ENCODE measurements at places on chromosomes 7 and 10.

GRCh38 chr10:77417806-77418640 lies 219.6 kb downstream of the KCNMA1 start:
- no peak for DNase-seq

GRCh38 chr7:142950235-142950634 lies 11.0 kb downstream of the LLCFC1 start:
- no peak for DNase-seq

GRCh38 chr10:116891208-116891607 lies 41.9 kb downstream of the ENO4 start:
- peak; percentile 40 for DNase-seq

DNA sequence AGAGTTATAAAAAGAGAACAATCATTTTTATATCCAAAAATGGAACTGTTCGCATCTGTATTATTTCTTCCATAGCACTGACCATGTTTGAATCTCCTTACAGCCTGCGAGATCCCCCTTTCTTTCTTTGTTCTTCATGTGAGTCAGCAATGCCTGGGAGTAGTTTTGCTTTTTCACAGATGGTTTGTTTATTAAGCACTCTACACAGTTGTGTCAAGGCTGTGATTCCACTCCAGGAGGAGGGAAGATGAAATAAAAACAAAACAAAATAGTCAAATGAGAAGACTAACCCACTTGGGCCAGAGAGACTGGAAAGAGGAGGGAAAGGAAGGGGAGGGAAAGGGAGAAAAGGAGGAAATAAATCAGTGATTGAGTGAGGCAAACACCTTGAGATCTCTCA lies 7.8 kb downstream of the LIPF start:
- no peak for DNase-seq

DNA sequence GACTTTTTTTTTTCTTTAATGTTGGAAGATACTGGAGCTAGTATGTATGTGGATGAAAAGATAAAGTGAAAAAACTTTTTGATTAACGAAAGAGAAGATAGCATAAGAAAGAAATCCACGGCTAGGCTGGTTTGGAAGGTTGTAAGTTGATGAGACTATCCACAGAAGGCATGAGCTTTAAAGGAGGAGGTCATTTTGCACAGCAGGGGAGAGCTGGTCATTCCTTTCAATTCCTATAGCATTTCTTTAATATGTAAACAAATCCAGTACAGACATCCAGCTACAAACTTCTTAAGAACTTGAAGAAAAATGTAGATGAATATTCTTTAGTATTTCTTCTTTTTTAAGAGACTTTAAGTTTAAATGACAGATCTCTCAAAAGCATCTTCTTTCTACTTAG lies 281.3 kb downstream of the CACNA2D1 start:
- DNase-seq: no peak

DNA sequence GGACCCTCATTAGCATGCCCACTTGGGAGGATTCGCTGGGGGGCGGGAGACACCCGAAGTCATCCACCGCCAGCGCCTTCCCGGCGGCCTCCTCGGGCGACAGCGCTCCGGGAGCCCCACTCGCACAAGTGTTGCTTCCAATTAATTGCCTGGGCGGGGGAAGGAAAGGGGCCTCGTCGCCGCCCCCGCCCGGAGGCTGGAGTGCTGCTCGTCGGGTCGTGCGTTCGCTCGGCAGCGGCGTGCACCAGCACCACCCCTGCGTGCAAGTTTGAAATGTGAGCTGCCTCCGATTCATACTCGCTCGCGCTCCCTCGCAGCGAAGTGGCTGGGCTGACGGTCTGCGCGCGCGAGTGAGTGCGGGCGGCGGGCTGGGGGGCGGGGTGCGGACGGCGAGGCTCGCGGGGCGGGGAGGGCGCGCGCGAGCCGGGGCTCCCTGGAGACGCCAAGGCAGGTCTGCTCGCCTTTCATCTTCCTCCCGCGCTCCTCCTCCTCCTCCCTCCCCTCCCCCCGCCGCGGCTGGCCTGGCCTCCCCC lies 104.6 kb upstream of the PPIF start:
- DNase-seq: no peak

- DNase-seq: no peak
Observed at GRCh38 chr10:44947371-44948152, 12.0 kb upstream of the RASSF4 start.

DNA sequence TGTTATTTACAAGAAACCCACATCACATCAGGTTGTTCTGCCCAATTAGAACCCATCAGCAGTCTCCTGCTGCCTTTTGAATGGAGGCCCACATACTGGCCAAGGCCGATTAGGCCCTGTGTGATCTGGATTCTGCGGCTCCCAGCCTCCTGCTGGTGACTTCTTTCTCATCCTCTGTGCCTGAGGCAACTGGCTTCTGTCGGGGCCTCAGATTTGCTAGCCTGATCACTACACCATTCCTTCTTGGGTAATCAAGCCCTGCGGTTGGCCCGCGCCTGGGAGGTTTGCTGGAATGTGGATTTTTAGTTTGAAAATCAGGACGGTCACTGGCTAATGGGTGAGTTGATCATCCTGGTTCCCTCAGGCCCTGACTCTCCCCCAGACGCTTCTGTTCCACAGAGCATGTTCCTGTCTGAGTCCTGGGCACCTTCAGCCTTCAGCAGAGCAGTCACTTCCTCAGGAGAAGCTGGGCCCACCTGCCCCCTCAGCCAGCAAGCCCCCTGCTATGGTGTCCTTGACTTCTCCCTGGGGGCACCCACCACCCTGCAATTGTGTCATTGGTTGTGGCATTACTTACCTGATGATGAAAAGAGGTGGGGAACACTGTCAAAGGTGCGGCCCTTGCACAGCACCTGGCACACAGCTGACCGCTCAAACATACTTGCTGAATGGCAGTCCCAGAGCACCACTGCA lies 207.6 kb downstream of the PHTF2 start:
- DNase-seq: no peak

DNA sequence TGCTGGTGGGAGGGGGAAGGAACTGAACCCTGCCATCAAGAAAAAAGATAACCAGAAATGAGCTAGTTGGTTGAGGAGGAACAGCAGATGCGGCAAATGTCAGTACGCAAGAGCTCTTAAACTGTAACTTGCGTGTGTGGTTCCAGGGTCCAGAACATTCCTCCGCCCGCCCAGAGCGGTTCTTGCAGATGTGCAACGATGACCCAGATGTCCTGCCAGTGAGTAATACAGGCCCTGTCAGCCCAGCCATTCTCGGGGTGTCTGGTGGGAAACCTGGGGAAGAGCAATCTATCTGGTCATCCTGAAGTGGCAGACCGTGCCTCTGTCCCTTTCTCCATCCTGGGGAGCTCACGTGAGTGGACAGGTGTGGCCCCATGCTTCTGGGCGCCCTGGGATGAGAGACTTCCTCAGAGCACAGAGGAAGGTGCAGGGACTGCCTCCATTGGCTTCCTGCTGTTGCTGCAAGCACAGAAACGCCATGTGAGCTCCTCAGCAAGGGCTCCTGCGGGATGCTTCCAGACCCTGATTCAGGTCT lies 50.5 kb upstream of the ZMIZ2 start:
- DNase-seq: no peak

GRCh38 chr10:91295346-91295745 lies 74.9 kb downstream of the PCGF5 start:
- DNase-seq: no peak

GRCh38 chr7:16999541-17000267 lies 117.9 kb upstream of the AGR3 start:
- no peak for DNase-seq

DNA sequence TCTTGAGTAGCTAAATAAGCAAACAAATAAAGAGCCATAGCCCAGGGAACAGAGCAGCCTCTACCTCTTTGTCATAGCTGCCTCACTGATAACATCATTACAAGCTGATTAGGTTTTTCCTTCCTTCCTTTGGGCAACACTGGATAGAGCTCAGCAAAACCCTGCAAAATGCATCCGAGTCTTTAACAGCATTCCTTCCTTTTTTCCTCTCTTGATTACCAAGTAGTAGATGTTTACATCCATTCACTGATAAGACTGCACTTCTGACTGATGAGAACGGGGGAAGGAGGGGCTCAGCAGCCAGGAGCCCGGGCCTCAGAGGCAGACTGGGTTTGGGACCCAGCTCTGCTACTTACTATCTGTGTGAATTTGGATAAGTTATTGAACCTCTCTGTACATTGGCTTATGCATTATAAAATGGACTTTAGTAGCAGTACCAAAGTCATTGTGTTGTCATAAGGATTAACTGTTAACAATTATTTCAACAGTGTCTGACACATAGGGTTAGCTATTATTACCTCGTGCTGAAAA lies 214.2 kb downstream of the ANK3 start:
- no peak for DNase-seq

DNA sequence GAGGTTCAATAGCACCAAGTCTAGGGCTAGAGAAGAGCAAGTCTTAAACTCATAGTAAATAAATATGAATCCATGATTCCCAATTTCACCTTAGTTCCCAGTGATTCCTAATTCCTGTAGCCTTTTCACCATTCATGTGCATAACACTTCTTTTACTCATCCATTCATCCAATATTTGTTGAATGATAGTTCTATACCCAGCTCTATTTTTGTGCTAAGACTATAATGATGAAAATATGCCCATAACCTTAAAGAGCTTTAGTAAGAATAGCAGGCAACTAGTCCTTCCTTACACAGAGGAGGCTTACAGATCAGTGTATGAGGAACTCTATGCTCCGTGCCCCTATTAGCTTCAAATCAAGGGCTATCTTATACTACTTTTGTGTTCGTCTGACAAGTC lies 280.2 kb upstream of the CHRM2 start:
- DNase-seq: no peak

- DNase-seq: no peak
Observed at GRCh38 chr10:95518455-95519452, 42.4 kb downstream of the SORBS1 start.

DNA sequence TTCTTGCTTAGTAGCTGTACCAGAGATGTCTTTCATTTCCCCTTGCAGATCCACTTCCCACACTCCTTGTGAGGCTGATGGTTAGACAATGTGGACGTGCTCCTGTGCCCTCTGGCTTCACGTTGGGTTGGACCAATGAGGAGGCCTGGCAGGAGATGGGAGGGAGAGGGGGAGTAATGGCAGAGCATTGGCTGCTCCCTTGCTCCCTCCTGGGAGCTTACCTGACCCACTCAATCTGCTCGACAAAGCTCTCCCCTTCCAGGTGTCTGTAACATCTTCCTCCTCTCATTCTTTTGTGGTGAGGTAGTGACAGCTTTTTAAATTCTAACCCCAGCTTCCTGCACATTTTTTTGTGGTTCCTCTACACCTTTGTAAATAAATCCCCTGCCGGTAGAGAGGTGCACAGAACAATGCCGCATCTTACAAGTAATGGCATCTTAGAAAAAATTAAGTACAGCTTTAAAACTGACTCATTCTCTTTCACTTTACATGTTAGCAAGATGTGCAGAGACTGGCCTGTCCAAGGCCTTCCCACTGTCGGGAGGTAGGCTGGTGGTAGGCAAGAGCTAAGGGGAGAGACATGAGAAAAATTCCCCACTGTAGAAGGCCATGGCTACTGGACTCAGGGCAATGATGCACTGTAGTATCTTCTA lies 134.3 kb downstream of the HTR7 start:
- DNase-seq: no peak
